Hindlimb muscle (tissue), 1 donor: ENCODE measurements at places on chromosomes 7 and 10.

DNA sequence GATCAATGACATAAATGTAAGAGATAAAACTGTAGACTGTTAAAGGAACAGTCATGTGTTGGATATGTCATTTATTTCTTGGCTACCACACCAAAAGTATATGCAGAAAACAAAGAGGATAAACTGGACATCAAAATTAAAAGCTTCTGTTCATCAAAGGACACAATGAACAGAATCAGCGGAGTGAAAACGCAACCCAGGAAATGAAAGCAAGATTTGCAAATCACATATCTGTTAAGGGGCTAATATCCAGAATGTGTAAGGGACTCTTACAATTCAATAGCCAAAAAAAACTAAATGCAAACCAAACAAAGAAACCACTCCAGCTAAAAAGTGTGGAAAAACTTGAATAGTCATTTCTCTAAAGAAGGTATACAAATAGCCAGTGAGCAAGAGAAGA is 164.3 kb downstream of the ZMYND11 start:
- DNase-seq = no peak

DNA sequence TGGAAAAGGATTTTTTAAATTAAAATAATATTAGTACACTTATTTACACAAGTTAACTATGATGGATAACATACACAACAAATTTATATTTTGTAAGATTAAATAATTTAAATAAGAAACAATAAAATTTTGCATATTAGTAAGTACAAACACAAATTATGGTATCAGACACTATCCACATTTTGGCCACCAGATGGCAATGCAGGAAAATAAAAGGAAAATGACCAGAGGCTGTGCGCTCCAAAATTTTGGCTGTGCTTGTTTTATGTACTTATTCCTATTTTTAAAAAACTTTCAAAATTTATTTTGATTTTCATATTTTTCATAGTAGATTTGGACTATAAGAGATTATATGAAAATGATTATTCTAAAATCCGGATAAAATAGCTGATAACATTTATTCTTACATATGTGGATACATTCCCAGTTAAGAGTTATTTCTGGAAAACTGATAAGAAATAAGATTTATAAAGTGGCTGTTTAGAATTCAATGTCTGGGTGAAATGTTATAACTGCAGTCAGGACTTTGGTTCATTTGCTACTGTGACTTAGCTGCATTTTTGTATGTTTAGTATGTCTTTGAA is 274.7 kb upstream of the HGF start:
- DNase-seq = peak; percentile 51

DNA sequence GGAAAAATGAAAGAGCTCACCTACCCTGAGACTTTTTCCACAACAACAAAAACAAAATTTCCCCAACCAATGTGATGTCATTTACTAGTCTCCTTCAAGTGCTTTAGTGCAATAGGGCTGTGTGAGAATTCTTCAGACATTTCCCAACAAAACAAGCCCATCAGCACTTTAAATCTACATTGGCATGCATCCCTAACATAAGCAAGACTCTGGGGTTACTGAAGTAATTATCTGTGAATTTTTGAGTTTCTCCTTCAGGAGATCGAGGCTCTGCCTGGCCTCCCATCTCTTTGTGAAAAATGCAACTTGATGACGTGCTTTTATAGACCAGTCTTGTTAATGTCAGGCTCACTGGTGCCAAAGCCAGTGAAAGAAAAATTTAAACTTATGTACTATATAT is 255.6 kb downstream of the GFRA1 start:
- DNase-seq = no peak

GRCh38 chr7:149794661-149795060 is 21.3 kb upstream of the ZNF467 start:
- DNase-seq = no peak

DNA sequence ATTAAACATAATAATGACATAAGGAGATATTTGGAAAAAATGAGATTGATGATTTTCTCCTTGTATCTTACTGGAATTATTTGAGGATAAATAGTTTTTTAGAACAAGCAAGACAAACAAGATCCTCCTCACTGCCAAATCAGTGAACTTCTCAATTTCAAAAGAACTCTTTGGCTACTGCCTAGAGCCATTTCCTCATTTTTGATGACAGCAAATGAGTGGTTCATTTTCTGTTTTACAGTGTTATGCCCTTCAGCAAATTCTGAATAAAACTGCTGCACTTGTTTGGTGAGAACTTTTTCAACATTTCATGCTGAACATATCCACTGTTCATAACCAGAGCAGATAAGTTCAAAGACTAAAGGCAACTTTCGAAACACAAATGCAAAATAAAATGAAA is 42.5 kb upstream of the AHR start:
- DNase-seq = no peak
